Cortex of kidney (tissue), 1 donor: ENCODE measurements at places on chromosomes 3 and 15.

DNA sequence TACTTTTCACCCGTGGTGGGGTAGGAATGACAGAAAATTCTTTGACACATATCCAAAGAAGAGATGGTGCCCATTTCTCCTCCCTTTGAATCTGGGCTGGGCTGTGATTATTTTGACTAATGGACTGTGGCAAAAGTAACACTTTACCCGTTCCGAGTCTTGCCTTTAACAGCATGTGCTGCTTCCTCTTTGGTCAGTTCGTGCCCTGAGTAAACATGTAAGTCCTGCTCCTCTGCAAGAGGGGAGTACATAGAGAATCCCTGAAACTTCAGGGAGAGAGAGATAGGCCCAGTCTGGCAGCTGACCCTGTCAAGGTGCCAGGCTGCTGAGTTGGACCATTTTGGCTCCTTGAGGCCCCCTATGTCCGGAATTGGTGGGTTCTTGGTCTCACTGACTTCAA lies 243.1 kb downstream of the EPHB1 start:
- no peak for DNase-seq

- no peak for DNase-seq
Measured at GRCh38 chr3:62607287-62608029, 234.1 kb upstream of the FEZF2 start.

DNA sequence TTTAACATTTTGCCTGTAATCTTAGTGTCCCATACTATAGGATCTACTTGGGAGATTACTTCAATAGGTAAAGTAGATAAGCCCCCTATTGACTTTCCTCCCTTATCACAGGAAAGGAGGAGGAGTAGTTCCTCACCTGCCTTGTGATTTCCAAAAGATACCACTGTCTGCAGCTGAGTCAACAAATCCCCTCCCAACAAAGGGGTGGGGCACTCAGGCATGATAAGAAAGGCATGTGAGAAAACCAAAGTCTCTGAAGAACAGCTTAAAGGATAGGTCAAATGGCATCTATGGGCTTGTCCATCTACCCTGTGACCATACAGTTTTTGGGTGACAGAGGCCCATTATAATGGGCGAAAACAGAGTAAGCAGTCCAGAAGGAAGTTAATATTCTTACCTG lies 71.3 kb upstream of the WNT7A start:
- no peak for DNase-seq

DNA sequence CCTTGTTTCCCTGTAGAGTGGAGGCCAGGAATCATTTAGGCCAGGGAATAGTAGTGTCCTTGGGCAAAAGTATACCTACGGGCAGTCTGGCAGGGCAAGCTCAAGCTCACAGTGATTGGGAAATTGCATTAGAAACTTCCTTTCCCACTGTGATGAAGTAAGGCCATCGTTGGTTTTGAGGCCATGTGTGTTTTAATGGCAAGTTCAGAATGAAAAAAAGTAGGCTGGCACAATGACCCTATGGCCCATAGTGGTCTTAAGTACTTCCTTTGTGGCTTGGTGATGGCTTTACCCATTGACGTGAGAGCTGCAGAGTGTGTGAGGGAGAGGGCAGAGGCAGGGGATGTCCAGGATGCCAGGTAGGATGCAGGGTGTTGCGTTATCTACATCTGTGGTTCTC lies 28.8 kb downstream of the LIMD1 start:
- no peak for DNase-seq

DNA sequence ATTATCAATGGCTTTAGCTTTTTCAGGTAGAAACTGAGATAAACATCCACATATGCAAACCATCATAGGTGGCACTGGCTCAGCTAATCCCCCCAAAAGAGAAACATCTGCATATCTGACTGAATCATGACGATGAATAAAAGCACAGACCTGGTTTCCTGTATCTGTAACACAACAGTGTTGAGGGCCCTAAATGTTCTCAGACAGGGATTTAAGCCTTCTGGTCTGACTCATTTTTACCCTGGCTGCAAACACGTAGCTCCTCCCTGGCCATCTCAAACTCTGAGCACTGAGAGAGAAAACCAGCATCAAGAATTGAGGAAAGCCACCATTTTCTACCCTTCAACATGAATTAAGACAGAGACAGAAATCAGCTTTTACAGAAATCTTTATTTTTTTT lies 35.2 kb downstream of the GLB1 start:
- DNase-seq = no peak
